ENCODE measurements at places on chromosomes 2 and 18.

- DNase-seq, result no peak
Observed at GRCh38 chr2:201858281-201859184, 52.2 kb downstream of the CDK15 start.

- no peak for DNase-seq
Observed at GRCh38 chr2:112195950-112196349, 57.8 kb downstream of the FBLN7 start.

DNA sequence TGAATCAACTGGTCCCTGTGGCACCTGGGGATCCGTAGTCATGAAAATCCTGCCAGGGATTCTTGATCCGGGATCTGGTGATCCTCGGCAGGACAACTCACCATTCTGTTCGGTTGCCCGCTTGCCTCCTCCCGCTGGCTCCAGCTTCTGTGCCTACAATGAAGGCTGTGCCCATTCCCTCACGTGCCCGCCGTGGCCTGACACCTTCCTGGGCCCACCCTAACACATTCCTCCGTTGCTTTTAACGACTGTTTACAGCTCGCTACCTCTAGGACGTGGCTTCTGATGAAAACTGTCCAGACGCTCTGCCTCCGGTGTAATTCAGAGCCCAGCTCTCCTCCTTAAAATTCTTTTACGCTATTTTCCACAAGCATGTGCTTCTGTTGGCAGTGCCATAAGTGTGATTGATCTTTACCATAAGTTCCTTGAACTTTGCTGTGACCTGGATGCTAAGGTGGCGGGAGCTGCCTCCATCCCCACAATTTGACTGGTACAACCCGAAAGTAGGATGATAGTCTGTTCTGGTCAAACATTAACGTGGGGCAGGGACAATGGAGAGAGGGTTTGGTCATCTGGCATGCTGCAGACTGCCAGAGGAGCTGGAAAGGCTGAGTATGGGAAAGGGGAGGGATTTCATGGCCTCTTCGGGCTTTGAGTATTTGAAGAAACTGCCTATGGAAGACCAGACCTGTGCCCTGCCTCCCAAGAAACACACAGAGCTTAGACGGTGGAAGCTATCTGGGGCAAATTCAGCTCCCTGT is 206.8 kb upstream of the TNP1 start:
- no peak for DNase-seq

GRCh38 chr2:58866527-58866926 is 625.4 kb upstream of the FANCL start:
- no peak for DNase-seq

- no peak for DNase-seq
Observed at GRCh38 chr2:208491641-208492040, 85.0 kb downstream of the PTH2R start.

DNA sequence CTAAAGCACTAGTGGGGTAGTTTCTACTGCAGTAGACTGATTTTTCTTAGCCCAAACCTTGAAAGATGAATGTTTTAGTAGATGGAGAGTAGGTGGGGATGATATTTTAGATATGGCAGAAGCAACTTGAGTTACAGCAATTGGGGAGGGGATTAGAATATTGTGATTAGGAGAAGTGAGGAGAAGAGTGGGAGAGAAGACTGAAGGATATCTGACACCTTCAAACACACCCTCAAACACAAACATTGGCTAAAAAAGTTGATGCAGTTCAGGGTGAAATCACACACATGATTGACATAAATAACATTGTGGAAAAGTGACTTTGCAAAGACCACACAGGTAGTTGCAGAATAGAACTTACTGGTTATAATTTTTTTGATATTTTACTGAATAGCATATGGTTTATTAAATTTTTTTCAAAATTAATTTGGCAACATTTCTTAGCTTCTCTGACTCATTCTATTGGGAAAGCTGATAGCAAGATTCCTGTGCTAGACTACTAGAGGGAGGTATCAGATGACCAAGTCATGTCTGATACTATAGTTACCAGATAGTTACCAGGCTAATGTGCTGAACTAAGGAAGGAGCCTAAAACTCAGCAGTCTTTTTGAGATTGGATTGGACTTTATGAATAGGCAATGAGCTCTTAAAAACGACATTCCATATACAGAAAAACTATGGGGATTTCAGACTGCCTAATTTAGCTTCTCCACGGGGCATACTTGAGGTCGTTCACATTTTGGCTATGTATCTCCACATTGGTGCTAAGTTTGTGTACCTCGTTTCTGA is 73.0 kb downstream of the ACTR3 start:
- DNase-seq, result no peak

DNA sequence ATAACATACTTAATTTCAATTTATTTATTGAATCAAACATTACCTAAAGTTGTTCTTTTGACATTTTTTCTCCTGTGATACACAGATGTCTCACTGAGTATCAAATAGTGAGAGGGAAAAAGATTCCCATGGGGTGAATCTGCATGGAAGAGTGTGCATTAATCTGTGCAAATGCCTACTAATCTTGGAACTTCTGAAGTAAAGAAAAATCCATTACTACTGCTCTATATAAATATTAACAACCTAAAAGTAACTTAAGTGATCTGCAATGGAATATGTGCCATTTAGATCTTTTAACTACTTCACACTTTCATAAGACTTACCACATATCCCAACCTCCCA is 125.5 kb downstream of the PLCL1 start:
- no peak for DNase-seq

- DNase-seq, result no peak
Observed at GRCh38 chr2:29481313-29481712, 366.1 kb downstream of the CLIP4 start.

- no peak for DNase-seq
Observed at GRCh38 chr2:95234286-95234785, 27.0 kb downstream of the ZNF892 start.

- no peak for DNase-seq
Observed at GRCh38 chr2:150557020-150557600, 69.6 kb upstream of the RND3 start.

DNA sequence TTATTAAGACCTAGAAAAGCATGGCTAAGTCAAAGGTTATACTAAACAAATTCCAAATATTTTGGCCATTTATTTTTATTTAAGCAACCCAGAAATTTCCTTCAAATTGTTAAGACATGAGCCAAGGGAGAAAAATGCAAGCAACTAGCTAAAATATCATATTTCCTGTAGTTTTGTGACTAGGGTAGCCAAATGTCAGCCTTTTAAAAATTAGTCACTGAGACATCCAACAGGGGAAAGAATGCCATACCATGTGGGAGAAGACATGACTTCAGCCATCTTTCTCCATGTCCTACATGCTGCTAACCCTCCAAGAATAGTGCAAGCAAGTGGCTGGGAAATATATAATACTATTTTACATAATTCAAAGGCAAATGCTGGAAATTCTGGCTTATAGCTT is 197.9 kb downstream of the DSEL start:
- no peak for DNase-seq

All from NCI-H1694 treated with DMSO at 0.1 percent for 48 hours (cell line).